ENCODE measurements at places on chromosomes 2 and 18. TPM values are rescaled to one million over a fixed set of nuclear protein-coding genes. Genes with fewer than 3 reads are reported as not detected.

DNA sequence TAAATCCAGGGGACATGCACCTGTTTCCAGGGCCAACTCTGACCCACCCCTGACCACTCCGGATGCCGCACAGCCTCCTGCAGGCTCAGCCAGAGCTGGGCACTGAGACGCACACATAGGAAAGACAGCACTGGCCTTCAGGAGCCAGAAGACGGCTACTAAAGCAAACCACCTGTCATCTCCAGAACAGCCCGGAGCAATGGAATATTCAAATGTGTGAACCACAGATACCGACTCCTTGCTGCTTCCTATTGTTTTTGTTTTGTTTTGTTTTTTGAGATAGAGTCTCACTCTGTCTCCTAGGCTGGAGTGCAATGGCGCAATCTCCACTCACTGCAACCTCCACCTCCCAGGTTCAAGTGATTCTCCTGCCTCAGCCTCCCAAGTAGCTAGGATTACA is 94.0 kb downstream of the LAMA1 start:
- DNase-seq, result no peak

FBXO41 gene
- 0.56 TPM for total RNA-seq

- no peak for DNase-seq
Observed at GRCh38 chr2:176914371-176914770, 298.2 kb upstream of the HNRNPA3 start.

DNA sequence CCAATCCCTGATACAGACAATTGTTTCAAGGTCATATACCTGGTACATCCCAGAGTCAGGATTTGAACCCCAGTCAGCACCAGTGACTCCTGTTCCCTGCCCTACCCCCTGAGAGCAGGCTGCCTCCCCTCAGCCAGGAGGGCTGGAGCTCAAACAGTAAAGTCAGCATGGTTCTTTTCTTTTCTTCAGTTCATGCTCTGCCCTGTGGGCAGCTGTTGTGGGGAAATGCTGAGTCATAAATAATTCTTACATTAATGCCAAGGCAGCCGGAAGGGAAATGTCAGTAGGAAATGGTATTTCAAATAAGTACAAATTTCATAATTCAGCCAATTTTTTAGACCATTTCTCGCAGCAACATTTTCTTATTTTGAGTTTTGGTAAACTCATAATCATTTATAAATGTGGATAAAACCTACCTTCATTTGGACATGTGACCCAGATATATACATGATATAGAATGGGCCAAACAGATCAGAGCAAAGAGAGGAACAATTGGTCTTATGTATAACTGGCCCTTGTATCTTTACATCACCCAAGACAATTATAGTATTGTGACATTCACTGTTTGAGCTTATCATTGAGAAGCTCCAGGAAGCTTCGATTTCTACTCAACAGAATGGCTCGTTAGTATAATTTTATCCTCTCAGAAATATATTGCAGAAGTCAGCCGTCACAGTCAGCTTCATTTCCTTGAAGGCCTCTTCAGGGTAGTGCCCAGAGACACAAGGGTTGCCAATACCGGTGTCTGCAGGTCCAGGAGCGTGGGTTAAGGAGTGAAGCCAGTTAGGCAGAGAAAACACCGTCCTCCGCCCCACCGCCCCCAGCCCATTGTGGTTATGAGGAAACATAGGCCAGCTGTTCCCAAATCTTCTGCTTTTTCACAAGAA is 28.0 kb upstream of the SCYGR1 start:
- DNase-seq, result peak; percentile 53

- DNase-seq, result no peak
Observed at GRCh38 chr2:173835726-173836125, 129.4 kb downstream of the SP3 start.

- no peak for DNase-seq
Observed at GRCh38 chr2:128249555-128249954, 69.1 kb downstream of the HS6ST1 start.

KYNU gene
- 0.07 TPM for total RNA-seq

DNA sequence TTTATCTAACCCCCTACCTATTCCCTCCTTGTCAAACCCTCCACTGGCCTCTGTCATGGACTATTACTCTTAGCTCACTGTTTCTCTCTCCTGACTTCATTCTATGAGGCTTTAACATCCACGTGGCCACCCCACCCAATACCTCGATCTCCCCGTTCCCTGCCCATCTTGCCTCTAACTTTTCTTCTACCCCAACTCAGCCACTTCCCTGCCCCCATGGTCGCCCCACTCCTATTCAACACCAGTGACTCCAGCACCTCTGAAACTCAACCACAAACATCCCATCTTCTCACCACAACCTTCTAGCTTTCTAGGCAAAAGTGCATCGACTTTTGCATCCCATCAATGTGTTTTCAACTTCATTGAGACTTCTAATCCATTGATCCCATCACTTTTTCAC is 94.2 kb upstream of the EPAS1 start:
- DNase-seq, result no peak

ZNF407 gene
- 22.2 TPM for total RNA-seq

LIPG gene
- 57.5 TPM for total RNA-seq

DNA sequence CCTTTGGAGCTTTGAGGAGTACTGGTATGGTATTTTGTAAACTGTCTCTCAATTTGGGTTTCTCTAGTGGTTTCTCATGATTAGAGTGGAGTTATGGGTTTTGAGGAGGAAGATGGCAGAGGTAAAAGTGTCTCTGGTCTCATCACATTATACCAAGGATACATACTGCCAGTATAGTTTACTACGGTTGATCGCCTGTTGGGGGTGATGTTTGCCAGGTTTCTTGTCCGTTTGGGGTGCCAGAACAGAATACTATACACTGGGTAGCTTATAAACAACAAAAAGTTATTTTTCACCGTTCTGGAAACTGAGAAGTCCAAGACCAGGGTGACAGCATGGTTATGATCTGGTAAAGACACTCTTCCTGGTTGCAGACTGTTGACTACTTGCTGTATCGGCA is 293.7 kb downstream of the NYAP2 start:
- no peak for DNase-seq

PTPN2 gene
- 17.5 TPM for total RNA-seq

GRHL1 gene
- total RNA-seq, result 1.2 TPM

DNA sequence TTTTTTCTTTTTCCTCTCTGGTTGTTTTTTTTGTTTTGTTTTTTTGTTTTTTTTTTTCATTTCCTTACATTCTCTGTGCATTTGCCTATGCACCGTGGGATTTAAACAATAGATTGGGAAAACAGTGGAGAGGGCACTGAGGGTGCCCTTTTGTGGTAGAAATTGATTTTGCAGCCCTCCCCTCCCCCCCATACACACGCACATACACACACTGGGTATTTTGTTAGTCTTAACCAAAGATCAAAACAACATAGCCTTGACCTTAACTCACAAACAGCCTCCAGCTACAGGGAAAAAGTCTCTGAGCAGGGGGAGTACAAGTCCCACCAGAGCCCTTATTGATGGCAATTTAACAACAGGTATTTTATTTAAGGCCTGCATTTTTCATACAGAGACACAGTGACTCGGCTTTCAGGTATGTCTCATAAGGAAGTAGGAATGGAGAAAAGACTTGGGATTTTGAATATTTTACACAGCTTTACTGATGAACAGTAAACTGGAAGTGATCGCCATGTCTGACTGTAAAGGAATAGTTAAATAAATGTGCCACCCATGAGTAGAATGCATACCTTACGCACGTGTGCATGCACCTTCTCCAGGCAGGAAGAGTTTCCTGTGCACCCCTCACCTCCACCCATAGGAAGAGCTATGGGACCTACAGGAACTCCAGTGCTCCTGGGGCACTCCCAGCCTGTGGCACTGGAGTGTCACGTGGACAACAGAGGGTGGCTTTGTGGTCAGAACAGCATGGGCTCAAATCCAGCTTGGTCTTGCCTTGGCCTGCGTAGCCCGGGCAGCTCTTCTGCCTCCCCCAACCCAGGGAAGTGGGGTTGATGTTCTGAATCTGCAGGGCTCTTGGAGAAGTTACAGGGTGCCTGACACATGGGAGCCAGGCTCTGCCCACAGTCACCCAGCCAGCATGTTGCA is 266.4 kb downstream of the ANAPC1 start:
- DNase-seq, result no peak

DNA sequence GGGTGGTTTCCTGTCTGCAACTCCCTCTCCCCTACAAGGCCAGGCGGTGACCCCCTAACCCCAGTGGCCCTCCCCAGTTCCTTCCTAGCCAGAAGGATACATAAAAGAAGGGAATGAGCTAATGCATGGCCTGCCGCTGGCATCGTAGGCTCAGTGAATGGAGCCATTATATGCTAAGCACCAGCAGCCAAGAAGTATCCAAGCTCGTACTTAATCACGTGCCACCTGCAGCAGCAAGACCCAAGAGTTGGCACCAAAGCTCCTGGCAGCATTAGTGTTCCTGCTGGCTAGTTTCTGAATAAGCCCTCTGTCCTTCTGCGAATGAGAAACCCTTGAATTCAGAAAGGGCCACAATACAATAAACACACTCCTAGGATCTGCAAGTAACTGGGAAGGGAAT is 4.3 kb downstream of the DBI start:
- no peak for DNase-seq

ANKRD30BL gene
- not detected for total RNA-seq

DNA sequence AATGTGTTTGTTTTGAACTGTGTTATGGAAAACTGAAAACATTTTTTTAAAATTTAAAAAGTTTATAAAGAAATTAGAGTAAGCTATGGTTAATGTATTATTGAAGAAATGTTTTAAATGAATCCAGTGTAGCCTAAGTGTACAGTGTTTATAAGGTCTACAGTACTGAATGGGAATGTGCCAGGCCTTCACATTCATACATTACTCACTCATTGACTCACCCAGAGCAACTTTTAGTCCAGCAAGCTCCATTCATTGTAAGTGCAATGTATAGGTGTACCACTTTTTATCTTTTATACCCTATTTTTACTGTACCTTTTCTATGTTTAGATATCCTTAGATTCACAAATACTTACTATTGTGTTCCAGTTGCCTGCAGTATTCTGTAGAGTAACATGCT is 215.1 kb upstream of the THUMPD2 start:
- DNase-seq, result no peak

- no peak for DNase-seq
Observed at GRCh38 chr18:5914951-5915350, 19.6 kb upstream of the TMEM200C start.

DNA sequence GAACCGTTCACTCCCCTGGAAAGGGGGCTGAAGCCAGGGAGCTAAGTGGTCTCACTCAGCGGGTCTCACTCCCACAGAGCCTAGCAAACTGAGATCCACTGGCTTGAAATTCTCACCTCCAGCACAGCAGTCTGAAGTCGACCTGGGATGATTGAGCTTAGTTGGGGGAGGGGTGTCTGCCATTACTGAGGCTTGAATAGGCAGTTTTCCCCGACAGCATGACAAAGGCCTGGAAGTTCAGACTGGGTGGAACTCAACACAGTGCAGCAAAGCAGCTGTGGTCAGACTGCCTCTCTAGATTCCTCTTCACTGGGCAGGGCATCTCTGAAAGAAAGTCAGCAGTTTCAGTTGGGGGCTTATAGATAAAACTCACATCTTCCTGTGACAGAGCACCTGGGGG is 292.5 kb downstream of the NUP35 start:
- no peak for DNase-seq

DNA sequence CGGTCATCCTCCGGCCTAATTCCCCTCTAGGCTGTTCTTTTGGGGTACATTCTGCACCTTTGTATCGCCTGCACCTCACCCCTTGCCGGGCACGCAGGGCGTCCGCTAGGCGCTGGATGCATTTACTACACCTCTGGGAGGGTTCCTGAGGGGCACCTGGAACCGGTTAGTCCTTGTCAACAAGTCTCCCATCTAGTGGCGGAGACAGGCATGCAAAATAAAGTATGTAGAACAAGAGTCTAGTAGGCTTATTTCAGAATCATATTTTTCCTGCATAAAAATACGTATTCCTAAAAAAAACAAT is 705 bp upstream of the TEX261 start:
- DNase-seq, result no peak

- DNase-seq, result no peak
Observed at GRCh38 chr2:180208841-180209240, 201.7 kb upstream of the CWC22 start.

GRCh38 chr2:74307720-74308119 is 35.5 kb downstream of the SLC4A5 start:
- DNase-seq, result no peak

- DNase-seq, result no peak
Observed at GRCh38 chr2:2324565-2325101, 6.4 kb downstream of the MYT1L start.

MYO7B gene
- total RNA-seq, result 1.5 TPM

GRCh38 chr2:44230378-44230777 is 44.9 kb upstream of the SLC3A1 start:
- DNase-seq, result no peak

NEUROD1 gene
- not detected for total RNA-seq

- no peak for DNase-seq
Observed at GRCh38 chr18:8952174-8952573, 150.3 kb upstream of the NDUFV2 start.

DNA sequence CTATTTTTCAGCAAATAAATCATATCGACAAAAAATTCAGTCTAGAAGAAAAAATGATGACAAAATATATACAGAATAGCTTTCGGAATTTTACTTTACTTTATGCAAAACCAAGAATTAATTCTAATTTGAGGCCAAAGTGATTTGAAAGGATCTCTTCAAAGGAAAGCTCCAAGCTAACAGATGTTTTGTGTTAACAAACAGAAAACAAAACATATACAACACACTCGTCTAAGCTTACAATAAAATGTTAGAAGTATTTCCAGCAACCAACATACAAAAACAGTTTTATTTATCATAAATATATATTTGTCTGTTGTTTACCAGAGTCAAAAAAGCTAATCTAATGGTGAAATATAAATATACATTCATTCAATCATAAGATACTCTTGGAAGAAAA is 118.1 kb upstream of the CHRNA1 start:
- no peak for DNase-seq

- peak; percentile 15 for DNase-seq
Observed at GRCh38 chr2:108927936-108928659, 60.9 kb downstream of the EDAR start.

TSPYL6 gene
- not detected for total RNA-seq

MC5R gene
- total RNA-seq, result not detected

GRCh38 chr2:9422321-9423099 is 818 bp downstream of the ITGB1BP1 start:
- DNase-seq, result no peak

GRCh38 chr2:96265349-96265839 is 403 bp downstream of the TMEM127 start:
- DNase-seq, result no peak

ITGA4 gene
- 1.6 TPM for total RNA-seq

CERKL gene
- not detected for total RNA-seq

PTPN4 gene
- total RNA-seq, result 43.3 TPM

Data from pulmonary artery endothelial cell (primary cell).